ENCODE measurements at places on chromosomes 2 and 18. TPM values are rescaled to one million over a fixed set of nuclear protein-coding genes. Genes with fewer than 3 reads are reported as not detected.

GPR55 gene
- not detected for total RNA-seq

GPR17 gene
- total RNA-seq, result 0.31 TPM

IHH gene
- not detected for total RNA-seq

UGT1A1 gene
- 0.41 TPM for total RNA-seq

COPS9 gene
- 58.4 TPM for total RNA-seq

TTR gene
- total RNA-seq, result not detected

ZC3H6 gene
- total RNA-seq, result 10.8 TPM

OSR1 gene
- total RNA-seq, result 20.1 TPM

STPG4 gene
- total RNA-seq, result not detected

Data from tongue (tissue), 3 donors.